ENCODE measurements at places on chromosomes 2 and 18.

DNA sequence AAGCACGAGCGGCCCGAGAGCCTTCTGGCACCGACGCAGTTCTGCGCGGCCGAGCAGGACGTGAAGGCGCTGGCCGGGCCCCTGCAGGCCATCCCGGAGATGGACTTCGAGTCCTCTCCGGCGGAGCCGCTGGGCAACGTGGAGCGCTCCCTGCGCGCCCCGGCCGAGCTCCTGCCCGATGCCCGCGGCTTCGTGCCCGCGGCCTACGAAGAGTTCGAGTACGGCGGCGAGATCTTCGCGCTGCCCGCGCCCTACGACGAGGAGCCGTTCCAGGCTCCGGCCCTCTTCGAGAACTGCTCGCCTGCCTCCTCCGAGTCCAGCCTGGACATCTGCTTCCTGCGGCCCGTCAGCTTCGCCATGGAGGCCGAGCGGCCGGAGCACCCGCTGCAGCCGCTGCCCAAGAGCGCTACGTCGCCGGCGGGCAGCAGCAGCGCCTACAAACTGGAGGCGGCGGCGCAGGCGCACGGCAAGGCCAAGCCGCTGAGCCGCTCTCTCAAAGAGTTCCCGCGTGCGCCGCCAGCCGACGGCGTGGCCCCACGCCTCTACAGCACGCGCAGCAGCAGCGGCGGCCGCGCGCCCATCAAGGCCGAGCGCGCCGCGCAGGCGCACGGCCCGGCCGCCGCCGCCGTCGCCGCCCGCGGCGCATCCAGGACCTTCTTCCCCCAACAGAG lies 70.4 kb downstream of the ARHGEF33 start:
- peak; percentile 44 for DNase-seq

GRCh38 chr2:219247678-219248642 lies 2.7 kb downstream of the STK16 start:
- no peak for DNase-seq

- DNase-seq, result no peak
Observed at GRCh38 chr18:63951302-63951705, 2.2 kb downstream of the HMSD start.

DNA sequence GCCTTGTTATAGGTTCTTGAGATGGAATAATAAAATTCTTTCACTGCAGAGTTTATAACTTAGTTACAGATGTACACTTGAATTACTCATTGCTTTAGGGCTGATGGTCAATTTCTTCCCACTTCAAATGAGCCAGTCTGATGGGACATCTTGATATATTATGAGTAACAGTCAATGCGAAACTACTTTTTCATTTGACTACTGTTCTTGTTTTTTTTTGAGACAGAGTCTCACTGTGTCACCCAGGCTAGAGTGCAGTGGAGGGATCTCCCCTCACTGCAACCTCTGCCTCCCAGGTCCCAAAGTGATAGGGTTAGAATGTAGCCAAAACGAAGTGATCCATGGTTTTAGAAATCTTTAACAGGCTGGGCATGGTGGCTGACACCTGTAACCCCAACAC lies 57.1 kb downstream of the ST3GAL5 start:
- no peak for DNase-seq

DNA sequence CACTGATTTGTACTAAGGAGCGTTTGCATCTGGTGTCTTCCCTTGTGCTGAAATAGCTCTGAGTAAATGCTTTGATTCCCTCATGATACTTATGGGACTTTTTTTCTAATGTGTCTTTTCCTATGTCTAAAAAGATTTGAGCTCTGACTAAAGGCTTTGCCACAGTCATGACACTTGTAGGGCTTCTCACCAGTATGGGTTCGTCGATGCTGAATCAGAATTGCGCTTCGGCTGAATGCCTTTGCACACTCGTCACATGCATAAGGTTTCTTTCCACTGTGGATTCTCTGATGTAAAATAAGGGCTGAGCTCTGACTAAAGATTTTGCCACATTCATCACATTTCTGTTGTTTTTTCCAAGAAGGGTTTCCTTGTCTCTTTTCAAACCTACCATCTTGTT lies 8.0 kb downstream of the ZNF396 start:
- DNase-seq, result no peak

All from brain pericyte (primary cell).